ENCODE measurements at places on chromosomes 11 and 22.

GRCh38 chr11:62204430-62204829, 4.0 kb upstream of the SCGB2A1 start:
- no peak for DNase-seq

DNA sequence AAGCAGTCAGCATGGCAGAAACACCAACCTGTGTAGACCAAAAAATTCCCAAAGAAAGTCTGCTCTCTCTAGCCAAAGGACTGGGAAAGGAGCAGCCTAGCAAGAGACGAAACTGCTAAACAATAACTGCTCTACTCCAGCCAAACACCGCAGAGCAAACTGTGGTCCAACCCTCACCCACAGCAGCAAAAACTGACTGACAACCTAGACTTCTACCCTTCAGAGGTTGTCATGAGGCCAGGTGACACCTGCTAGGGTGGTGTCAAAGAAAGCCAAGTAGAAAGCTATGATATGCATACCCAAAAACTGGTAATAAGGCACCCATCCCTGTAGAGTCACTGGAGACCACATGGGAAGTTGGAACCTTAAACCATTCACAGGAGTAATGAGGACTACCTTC, 11.8 kb downstream of the GAB2 start:
- DNase-seq: no peak

DNA sequence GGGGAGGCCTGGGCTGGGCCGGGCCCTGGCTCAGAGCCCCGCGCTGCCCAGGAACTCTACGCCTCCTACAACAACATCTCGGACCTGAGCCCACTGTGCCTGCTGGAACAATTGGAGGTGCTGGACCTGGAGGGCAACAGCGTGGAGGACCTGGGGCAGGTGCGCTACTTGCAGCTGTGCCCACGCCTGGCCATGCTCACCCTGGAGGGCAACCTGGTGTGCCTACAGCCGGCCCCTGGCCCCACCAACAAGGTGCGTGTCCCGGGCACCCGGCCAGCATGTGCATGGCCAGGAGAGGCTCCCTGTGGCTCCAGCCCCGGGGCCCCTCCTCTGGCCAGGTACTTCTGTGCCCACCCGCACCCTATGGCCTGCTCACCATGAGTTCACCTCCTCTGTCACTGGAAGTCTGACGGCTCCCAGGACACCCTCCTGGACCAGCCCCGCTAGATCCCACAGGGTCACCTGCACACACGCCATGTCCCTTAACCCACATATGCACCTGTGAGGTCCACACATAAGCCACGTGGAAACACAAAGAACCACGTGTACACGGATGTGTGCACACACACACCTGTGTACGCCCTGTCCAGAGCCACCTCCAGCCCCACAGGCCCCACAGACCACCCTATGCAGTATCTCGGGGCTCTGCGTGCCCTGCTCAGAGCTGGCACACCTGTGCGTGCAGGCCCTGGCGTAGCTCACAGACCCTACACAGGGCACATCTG, 10.4 kb downstream of the LMNTD2 start:
- no peak for DNase-seq

- DNase-seq: no peak
Measured at GRCh38 chr22:17319546-17319945, 49.7 kb upstream of the CECR2 start.

DNA sequence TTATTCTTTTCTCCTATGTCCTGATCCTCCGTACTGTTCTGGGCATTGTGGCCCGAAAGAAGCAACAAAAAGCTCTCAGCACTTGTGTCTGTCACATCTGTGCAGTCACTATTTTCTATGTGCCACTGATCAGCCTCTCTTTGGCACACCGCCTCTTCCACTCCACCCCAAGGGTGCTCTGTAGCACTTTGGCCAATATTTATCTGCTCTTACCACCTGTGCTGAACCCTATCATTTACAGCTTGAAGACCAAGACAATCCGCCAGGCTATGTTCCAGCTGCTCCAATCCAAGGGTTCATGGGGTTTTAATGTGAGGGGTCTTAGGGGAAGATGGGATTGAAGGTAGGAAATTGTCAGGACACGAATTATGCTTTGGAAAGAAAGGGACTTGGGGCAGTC, 843 bp downstream of the OR51T1 start:
- no peak for DNase-seq

DNA sequence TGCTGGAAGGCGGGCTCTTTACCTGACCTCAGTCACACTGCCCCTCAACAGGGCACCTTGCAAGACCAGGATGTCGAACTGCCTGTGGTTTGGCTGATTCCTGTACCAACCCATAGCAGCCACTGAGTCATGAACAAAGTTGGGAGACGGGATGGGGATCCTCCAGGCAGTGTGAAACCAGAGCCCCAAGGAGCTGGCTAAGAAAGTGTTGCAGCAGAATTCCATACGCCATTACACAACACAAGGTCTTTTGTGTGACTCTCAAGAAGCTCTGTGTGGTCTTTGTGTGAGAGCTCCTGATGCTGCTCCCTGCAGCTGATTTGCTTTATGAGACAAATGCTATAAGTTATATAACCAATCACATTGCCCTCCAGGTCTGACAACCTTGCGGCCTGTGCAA, 617.7 kb downstream of the OPCML start:
- DNase-seq: no peak

GRCh38 chr11:70694371-70694770, 296.0 kb downstream of the CTTN start:
- no peak for DNase-seq

DNA sequence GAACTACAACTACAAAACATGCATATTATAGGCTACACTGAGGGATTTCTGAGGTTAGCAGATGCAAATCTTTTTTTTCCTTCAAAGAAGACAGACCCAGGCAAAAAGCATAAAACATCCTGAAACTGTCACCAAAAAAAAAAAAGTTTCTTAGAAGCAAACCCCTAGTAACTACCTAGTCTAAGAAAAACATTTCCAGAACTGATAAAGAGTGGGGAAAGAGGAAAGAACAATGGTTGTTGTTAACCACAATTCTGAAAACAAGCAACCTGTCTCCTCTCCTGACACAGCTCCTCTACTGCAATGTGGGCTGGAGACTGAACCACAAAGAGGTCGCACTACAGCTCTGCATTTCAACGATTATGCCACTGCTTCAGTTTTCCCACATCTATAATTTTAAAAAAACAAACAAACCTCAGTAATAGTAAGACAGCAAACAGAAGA, 15.0 kb downstream of the DENND5A start:
- DNase-seq: no peak
